Nephron progenitor cell (in vitro differentiated cells): ENCODE measurements at places on chromosomes 12 and 14.

DNA sequence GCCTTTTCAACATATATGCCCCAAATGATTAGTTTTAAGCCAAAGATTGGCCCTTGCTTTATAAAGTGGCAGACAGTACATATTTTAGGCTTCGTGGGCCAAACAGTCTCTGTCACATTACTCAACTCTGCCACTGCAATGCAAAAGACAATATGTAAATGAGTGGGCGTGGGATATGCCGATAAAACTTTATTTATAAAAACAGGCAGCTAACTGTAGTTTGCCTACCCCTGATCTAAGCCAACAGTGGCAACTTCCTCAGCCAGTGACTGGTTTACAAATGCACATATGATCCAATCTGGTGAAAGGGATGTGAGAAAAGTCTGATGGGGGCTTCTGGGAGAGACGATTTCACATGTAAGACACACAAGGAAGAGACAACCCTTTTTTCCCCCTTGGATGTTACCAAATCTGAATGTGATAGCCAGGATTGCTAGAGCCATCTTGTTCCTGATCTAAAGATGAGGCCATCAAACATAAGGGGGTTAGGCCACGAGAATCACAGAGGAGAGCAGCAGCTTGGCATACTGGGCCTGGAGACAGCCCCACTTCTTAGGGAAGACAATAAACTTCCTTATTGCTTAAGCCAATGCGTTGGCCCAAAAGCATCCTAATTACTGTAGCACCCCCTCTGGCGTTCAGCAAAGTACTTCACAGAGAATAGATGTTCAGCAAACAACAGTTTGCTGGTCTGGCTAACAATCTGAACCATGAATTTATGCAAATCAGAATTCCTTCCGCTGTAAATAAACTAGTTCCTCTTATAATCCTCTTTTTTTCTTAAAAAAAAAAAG lies 75.2 kb upstream of the TMCC3 start:
- no peak for DNase-seq

- no peak for DNase-seq
These were observed 156.7 kb downstream of the TMTC3 start for GRCh38 chr12:88298761-88299242.

GRCh38 chr14:26121181-26121580 lies 476.7 kb downstream of the NOVA1 start:
- no peak for DNase-seq

- DNase-seq = no peak
These were observed 14.7 kb downstream of the FANCM start for GRCh38 chr14:45150386-45150890.

GRCh38 chr14:33676135-33676566 lies 274.7 kb downstream of the EGLN3 start:
- peak; percentile 61 for DNase-seq

DNA sequence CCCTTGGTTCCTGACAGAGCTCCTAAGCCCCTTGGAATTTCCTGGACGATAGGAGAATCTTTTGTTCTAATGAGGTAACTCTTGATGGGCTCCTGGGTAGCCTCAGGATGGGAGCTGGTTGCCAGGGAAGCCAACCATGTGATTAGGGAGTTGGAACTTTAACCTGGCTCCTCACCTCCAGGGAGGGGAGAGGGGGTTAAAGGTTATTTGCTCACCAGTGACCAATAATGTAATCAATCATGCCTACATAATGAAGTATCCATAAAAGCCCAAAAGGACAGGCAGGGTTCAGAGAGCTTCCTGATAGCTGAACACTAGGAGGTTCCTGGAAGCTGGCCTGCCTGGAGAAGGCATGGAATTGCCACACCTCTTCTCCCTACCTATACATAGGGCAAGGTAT lies 6.2 kb upstream of the CNOT2 start:
- DNase-seq = no peak

- no peak for DNase-seq
These were observed 17.1 kb upstream of the HIGD1C start for GRCh38 chr12:50934981-50935807.

GRCh38 chr12:26828280-26829073 lies 4.5 kb downstream of the ITPR2 start:
- no peak for DNase-seq

DNA sequence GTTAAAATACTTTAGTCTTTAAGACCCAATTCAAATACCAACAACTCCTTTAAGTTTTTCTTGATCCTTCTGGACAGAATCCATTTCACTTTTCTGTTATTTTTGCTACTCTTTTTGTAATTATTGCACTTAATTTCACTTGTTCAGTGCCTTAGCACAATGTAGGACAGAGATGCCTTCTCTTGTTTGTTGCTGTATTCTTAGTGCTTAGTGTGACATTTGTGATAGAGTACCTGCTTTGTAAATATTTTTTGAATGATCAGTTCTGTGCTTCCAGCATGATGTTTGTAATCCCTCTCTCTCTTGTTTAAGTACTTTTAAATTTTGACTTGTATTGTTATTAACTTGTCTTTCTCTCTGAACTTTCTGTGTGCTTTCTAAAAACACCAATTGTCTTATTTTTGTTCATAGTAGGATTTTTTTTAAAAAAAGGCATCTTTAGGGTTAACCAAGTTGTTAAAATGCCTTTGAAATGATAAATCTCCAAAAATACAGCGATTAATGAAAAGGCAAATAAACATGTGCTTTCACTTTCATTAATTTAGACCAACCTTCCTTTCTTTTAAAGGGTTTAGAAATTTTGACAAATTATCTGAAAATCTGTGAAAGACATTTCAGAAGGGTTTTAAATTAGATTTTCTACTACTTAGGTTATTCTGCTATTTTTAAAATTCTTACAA lies 11.9 kb downstream of the NAA30 start:
- DNase-seq = no peak

DNA sequence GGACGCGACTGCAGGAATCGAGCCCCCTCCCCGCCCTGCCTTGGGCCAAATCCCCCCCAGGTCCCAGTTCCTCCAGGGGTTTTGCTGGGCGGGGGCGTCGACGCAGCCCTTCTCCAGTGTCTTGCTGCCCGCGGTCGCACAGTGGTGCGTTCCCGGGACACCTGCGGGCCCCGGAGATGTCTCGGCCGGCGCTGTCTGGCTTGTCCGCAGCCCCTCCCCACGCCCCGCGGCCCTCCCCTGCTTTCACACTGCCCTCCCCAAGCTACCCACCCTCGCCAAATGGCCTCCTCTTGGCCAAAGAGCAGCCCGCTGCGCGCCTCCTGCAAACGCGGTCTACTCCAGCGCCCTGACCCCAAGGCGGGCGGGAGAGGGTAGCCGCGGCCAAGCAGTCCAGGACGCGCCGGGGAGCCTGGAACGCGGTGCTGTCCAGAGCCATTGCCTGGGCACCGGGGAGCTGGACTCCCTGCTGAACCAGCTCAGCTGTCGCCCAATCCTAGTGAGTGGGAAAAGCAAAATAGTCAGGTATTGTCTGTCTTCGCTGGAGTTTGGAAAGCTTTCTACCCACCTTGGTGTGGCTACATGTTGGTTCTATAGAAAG lies 122.0 kb downstream of the AACS start:
- peak; percentile 65 for DNase-seq

DNA sequence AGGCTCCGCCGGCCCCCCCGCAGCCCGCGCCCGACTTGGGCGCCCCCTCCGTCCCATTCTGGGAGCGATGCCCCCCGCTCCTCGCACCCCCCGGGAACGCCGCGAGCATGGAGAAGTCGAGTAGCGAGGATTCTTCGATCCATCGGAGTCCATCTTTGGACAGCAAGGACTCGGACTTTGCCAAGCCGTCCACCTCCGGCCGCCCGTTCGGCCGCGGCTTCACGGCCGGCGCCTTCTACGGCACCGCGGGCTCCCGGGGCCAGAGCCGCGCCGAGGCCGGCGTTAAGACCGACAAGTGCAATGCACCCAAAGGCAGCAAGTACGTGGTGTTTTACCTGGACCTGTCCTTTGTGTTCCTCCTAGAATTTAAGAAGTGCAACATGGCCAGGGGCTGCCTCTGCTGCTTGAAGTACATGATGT lies 123.6 kb downstream of the TSPAN9 start:
- DNase-seq = peak; percentile 41

- DNase-seq = no peak
These were observed 112.3 kb upstream of the BCL2L14 start for GRCh38 chr12:11958221-11959091.

- no peak for DNase-seq
These were observed 29.8 kb downstream of the SLC38A4 start for GRCh38 chr12:46795988-46796387.

GRCh38 chr14:104263675-104264358 lies 125.4 kb downstream of the KIF26A start:
- DNase-seq = no peak

- DNase-seq = no peak
These were observed 15.6 kb downstream of the TRMT61A start for GRCh38 chr14:103544388-103545218.

DNA sequence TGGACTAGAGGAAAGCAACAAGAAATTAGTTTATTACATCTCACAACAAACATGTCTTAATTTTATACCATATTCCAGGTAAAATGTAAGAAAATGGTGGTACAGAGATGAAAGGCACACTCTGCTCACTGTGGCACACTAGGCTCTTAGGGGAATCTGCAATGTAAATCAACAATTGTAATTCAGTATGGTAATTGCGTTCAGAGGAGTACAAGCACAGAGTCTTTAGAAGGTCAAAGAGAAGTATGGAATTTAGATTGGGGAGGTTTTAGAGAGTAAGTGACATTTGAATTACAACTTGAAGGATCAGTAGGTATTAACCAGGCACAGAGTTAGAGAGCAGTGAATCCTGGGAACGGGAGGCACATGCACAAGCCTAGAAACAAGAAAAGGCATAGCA lies 694.0 kb upstream of the USP15 start:
- DNase-seq = no peak

- DNase-seq = peak; percentile 59
These were observed 6.8 kb downstream of the ZFHX2 start for GRCh38 chr14:23544511-23545447.

GRCh38 chr14:60670989-60671388 lies 21.7 kb upstream of the SIX1 start:
- DNase-seq = no peak

DNA sequence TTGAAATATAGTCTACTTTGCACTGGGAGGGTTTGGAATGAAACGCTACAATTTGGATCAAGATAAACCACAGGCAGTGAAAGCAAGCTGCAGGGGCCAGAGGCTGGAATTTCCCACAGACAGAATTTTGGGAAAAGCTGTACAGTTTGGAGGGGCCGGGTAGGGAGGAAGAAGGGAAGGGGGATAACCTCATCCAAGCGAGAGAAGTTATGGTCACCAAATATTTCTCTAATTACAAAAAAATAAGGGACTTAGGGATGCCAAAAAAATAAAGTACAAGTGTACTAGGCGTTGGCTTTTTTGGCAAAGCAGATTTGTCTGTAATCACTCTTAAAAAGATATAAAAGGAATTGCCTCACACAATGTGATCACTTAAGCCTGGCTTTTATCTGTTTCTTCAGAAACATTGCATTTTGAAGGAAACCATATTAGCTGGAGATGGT lies 31.2 kb upstream of the ADGRD1 start:
- DNase-seq = no peak

DNA sequence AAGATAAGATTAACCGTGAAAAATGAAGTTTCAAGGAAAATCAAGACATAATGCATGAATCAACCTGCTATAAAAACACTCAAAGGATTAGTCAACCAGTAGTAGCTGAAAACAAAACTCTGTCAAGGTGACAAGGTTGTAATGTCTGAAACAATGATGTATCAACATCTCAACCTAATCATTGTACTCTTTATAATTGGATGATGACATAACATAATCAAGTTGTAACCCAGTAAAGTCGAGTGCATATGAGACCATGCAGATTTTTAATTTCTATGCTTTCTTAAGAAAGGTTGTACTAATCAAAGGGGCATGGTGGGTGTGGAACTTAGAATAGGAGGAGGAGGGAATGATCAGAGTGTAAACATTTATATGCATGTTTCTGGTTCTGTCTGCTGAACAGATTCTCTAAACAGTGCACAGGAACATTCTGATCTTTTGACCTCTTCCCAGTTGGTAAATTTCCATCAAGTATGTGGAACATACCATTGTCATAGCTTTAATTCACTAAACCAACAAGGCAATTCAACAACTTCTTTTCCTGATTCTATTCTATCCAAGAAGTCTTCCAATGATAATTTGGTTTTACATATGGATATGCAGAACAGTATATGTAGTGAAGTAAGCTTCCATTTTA lies 253.7 kb downstream of the TTC6 start:
- DNase-seq = no peak

DNA sequence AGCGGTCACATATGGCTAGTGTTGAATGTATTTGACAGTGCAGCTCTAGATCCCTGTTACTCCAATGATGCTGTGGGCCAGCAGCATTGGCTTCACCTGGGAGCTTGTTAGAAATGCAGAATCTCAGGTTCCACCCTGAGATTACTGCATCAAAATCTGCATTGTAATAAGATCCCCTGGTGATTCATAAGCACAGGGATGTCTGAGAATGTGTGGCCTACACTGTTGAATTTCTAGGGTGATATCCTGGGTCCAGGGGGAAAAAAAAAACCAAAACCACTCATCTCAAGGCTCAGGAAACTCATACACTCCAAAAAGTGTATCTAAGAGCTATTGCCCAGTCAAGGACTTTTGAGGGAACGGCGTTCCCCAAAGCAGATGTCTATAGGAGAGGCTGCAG lies 196.8 kb downstream of the PPM1H start:
- no peak for DNase-seq

- DNase-seq = no peak
These were observed 1031.3 kb downstream of the FSCB start for GRCh38 chr14:43475757-43476156.
